ENCODE measurements at places on chromosomes 1 and 21.

DNA sequence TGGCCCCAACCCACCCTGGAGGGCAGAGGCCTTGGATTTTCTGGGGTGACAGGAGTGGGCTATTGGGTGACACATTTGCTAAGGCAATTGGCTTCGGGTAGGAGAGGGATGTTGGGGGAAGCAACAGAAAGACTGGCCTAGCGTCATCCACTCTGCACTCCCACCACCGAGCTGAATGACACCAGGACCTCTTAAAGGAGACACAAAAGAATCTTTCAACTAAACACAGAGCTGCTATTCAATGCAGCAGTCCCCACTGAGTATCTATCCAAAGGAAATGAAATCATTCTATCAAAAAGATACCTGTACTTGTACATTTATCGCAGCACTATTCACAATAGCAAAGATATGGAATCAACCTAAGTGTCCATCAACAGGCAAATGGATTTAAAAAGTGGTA is 6.2 kb downstream of the TFF2 start:
- DNase-seq: no peak

DNA sequence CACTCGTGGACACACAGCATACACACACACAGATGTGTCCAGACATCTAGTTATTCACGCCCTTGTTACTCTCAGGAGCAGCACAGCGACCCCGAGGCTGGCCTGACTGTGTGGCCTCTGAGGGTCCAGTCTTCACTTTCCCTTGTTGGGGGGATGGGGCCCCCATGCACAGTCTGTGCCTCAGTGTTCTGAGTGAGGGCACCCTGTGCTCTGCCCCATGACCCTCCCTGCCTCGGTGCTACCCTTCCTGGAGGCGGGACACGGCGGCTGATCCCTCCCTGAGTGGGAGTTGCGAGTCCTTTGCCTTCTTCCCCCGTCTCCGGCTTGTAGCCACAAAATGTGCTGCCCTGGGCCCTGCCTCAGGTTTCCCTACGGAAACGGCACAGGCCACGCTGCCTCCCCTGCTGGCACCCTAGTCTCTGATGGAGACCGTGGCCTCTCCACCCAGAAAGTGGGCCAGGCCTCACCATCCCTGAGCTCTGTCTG is 8.6 kb downstream of the CSTB start:
- no peak for DNase-seq

DNA sequence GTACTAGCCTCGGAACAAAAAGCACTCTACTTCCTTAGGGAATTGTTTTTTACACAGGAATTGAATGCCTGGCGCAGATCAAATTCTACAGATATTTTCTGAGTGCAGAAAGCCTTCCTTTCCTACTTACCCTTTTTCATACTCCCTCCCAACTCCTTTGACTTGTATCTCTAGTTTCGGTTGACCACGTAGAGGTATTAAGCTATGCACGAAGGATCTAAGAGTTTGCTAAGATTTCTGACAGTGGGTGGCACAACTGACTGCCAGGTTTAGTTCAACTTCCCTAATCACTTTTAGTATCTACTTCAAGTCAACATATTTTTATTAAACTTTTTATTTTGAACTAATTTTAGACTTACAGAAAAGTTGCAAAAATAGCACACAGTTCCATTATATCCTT is 5.0 kb downstream of the TOR1AIP2 start:
- DNase-seq: no peak

DNA sequence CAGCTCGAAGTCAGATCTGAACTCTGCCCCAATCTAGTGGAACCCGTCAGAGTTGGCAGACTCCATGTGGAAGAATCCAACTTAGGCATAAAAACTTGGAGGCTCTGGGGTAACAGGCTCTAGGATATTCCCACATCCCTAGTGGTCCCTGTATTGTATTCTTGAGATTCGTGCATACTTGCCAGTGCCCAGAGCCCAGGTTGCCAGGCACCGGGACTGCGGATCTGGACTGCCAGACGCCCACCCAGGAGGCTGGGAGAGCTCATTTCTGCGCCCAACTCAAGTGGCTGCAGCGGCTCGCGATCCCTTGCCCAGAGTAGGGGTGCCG is 1.1 kb downstream of the GRIK1 start:
- no peak for DNase-seq

DNA sequence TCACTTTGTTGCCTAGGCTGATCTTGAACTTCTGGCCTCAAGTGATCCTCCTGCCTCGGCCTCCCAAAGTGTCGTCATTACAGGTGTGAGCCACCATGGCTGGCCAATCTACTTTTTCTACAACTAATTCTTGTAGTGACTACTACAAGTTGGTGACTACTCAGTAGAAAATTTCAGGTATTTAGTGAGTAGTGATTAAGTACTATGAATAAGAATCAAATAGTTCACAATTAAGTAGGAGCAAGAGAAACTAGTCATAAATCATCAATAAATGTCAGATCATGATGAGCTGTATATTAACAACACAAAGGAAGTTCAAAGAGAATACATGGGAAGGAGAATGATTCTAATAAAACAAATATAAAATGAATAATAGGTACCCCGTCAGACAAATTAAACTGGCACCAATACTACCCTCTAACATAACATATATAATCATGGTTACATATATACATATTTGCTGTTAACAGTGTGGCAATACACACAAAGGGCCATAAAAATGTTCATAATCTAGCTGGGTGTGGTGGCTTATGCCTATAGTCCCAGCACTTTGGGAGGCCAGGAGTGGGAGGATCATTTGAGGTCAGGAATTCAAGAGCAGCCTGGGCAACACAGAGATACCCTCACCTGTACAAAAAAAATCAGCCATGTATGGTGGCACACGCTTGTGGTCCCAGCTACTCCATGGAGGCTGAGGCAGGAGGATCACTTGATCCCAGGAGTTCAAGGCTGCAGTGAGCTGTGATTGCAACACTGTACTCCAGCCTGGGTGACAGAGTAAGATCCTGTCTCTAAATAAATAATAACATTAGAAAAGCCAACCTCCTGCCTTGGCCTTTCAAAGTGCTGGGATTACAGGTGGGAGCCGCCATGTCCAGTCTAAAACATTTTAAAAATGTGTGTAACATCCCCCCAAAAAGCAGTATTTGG is 19.1 kb downstream of the YY1AP1 start:
- DNase-seq: no peak

- no peak for DNase-seq
These were observed 25.3 kb upstream of the TMCO1 start for GRCh38 chr1:165793951-165794350.

DNA sequence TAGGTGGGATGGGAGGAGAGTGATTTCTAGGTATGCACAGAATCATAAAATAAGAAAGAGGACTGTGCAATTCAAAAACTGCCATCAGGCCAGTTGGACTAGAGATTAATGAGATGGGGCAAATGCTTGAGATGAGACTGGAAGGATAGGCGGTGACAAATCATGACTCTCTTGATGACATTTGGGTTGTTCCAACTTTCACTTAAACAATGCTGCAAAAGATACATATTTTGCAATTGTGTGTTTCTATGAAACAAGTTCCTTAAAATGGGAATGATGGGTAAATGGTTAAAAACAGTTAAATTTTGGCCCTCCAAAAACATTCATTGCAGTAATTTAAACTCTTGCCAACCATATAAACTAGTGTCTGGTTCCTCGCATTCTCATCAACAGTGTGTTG is 55.2 kb downstream of the RNASEL start:
- no peak for DNase-seq

DNA sequence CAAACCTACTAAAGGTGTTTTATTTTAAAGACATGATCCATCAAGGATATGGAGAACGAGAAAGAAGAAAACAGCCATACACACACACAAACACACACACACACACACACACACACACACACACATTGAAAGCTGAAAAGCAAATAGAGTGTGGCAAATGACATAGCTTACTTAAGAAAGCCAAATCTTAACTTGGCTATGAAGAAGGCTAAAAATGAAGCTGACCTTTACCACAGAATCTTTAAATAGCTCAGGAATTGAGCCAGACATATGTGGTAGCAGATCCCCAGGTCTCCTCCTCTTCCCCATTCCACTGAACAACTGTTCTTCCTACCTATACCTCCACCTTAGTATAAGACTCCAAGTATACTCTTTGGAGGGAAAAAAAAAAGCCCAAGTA is 185.6 kb downstream of the CLEC20A start:
- DNase-seq: no peak

DNA sequence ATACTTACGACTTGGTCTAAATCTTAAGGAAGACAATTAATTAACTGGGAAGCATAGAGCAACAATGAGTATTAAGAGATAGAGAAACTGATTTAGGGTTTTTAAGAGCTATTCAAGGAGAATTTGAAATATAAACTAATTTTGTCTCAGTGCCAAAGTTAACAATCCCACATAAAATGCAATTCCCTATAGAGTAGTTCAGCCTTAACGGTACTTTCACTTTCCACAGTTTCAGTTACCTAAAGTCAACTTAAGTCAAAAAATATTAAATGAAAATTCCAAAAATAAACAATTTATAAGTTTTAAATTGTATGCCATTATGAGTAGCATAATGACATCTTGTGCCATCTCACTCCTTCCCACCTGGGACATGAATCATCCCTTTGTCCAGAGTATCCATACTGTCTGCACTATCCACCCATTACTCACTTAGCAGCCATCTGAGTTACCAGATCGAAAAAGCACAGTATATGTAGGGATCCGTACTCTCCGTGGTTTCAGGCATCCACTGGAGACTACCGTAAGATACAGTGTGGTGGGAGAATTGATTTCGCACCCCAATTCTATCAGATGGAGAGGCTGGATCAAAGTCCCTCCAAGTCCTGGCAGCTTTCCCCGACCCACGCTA is 4.8 kb upstream of the SARS1 start:
- no peak for DNase-seq

DNA sequence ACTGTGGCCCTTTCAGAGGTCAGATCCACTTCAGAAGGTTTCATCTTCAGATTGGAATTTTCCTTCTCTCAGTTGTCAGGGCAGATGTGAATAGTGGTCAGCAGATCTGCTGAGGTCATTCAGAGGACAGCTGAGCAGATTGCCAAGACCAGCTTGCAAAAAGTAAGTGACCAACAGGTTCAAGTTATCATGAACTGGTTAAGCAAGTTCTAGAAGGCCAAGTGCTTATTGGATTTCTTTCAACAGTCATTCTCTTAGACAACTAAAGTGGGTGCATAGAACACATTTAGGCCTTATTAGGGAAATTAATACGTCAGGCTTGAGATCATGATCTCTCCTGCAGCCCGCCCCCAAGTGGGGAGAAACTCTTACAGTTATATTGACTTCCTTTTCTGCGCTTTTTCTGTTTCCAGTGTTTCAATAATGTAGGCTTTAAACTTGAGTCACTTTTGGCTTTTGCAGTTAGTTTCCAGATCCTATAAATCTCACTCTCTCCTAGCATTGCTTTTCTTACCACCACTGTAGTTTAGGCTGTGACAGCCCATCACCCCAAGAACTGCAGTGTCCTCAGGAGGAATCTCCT is 96.4 kb downstream of the C1orf21 start:
- no peak for DNase-seq

GRCh38 chr1:44284184-44284583 is 70.9 kb downstream of the ERI3 start:
- no peak for DNase-seq

DNA sequence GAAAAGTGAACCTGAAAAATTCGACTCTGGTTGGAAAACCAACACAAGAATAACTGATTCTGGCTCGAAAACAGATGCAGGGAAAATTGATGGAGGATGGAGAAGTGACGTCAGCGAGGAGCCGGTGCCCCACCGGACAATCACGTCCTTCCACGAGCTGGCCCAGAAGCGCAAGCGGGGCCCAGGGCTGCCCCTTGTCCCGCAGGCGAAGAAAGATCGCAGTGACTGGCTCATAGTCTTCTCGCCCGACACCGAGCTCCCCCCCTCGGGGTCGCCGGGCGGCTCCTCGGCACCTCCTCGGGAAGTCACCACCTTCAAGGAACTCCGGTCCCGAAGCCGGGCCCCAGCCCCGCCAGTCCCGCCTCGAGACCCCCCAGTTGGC is 1.9 kb downstream of the RUSC1 start:
- DNase-seq: no peak

- DNase-seq: peak; percentile 0
These were observed 3.4 kb downstream of the WNT9A start for GRCh38 chr1:227944090-227944930.

DNA sequence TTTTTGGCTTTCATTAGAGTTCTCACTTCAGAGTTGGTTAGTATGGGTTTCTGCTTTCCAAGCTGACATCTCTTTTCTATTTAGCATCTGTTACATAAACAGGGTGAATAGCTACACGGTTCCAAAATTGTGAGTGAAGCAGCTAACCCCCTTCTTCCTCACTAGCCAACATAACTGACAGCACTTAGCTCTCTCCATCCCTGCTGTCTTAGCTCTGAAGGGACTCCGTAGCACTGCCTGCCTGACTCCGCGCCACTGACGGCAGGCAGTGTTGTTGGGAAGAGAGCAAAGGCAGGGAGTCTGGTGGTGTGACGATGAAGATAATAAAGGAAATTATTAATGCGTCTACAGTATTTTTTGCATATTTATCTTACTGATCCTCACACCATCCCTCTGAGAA is 247.0 kb downstream of the PTBP2 start:
- DNase-seq: no peak

GRCh38 chr1:64543831-64544230 is 73.9 kb downstream of the CACHD1 start:
- DNase-seq: no peak

DNA sequence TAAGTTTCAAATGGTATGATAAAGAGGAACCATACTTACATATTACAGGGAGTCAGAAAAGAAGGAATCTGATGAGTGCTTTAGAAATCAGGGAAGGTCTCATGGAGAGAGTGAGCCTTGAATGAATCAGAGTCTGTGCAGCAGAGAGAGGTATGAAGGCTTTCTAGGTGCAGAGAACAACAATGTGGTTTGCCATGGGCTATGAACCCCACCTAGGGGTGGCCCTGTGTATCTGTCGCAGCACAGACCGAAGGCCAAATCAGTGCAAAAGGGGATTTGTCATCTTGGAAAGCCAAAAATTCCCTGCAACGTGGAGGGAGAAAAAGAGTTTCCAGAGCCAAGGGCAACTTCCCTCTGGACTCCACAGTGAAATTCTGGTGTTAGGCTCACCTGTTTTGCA is 3.5 kb downstream of the PAPPA2 start:
- DNase-seq: no peak

Measured in activated CD4-positive, alpha-beta T cell treated with anti-CD3 and anti-CD28 coated beads for 4 hours (primary cell).